ENCODE measurements at places on chromosomes 13 and 19. TPM values are rescaled to one million over a fixed set of nuclear protein-coding genes. Genes with fewer than 3 reads are reported as not detected.

Gene ZNF878
- 0.26 TPM for total RNA-seq

Gene FGF21
- not detected for total RNA-seq

Gene YJEFN3
- 0.44 TPM for total RNA-seq

Gene PPM1N
- 2.1 TPM for total RNA-seq

Gene CEACAM7
- not detected for total RNA-seq

Gene ARHGAP45
- 1.5 TPM for total RNA-seq

Gene MAB21L1
- 4.8 TPM for total RNA-seq

Gene LRRC63
- not detected for total RNA-seq

Gene DEDD2
- total RNA-seq: 11.2 TPM

Gene CEACAM16
- total RNA-seq: not detected
